ENCODE measurements at places on chromosomes 12 and 14.

DNA sequence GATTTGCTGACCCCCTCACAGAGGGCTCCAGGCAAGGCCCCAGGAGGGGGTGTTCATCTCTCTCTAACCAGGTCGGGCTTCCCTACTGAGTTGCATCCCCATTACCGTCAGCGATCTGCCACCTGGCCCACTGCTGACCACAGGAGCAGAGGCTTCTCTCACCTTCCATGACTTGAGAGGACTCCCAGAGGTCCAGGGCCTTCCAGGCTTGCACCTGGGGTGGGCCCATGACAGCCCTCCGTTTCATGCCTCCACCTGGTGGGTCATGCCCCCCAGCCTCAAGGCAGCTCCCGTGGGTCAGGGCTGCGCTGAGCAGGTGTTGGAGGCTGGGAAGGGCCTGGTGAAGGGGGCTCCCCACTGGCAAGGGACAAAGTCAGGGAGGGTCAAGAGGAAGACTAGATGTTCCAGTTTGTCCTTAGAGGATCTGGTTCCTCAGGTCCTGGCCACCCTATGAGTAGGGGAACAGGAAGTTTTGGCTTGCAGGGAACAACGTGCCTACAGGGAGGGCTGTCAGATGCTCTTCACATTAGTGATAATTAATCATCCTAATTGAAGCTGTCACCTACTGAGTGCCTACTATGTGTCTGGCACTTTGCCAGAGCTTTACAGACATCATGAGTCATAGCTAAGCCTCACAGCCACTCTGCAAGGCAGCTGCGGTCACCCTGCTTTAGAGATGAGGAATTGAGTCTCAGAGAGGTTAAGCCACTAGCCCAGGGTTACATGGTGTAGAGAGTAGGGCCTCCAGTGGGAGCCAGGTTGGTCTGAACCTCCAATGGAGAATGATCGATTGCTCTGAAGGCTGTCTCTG, 13.8 kb downstream of the NFKBIA start:
- ATAC-seq = peak; percentile 67

DNA sequence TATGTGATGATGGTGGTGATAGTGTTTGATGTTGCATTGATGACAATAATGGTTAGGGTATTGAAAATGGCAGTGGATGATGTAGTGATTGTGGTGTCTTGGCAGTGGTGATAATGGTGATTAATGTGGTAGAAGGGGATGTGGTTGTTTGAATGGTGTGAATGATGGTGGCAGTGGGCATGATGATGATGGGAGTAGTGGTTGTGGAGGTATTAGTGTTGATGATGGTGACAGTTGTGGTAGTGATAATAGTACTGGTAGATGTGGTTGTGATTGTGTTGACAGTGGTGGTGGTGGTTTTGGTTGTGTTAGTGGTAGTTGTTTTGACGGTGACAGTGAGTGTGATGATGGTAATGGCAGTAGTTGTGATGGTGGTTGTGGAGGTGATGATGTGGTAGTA, 1049.0 kb downstream of the VRK1 start:
- no peak for ATAC-seq

DNA sequence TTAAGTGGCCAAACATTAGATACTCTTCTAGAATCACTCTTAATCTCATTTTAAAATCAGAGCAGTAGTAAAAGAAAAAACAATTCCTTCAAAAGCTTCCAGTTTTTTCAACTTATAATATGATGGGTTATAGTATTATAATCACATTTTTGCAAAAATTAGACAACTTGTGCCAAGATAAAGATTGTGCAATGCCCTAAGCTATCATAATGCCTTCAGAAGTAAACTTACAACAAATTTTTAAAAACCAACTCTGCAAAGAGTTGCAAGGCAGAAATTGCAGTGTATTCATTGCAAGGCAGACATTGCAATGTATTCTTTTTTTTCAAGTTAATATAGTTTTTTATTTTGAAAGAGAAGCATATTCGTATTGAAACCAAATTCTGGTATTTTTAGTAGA, 47.2 kb upstream of the KITLG start:
- ATAC-seq = no peak

DNA sequence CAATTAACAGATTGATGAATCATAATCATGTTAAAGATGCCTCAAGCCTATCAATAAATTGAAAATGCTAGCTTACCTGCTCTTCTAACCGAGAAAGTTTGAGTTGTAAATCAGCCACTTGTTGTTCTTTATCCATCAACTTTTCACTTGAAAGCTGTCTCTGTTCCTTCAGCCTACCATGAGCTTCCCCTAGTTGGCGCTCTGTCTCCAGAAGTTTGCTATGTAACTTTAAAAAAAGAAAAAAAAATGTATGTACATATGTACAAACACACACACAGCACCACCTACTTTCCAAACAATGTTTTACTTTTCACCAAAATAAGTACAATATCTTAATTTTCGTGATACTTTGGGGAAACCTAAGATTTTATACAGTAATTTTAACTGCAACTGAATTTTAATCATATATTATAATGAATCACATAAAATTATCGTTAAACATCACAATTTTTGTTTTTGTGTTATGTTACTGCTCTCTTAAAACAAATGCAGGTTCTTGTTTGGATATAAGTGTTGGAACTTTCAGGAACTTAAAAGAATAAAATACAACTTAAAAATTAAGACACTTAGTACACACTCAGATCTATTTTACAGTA, 101.2 kb downstream of the EEA1 start:
- no peak for ATAC-seq

GRCh38 chr12:34406996-34407300, 384.7 kb downstream of the ALG10 start:
- no peak for ATAC-seq

DNA sequence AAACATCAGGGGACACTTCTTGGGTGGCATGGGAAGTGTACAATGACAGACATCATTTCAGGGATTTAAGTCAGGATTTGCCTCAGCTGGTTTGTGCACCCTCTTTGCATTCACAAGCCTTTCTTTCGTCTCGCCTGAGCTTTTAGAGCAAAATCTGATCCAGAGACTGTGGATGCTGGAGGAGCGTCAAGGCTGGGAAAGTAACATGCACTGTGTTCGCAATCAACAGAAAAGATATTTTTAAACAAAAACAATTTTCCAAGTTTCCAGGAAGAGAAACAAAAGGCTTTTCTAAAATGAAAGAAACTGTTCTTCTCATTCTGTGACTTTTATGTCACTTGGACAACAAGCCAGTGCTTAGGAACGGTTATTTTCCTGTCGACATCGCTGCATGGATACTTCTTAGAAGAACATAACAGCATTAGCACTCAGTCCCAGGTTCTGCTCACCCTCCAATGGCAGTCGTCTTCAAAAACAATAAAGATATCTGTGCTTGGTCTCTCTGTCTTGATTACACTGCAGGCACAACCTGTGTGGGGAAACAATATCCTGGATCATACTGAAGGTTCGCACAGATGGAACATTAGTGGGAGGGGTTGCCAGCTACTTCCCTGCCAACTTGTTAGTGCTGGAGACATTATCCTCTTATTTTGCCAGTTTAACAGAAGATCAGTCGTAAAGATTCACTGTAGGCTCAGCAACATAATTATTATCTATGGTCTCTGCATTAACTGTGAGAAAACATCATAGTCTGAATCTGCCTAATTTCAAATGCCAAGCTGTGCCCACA, 403.3 kb upstream of the ATP2B1 start:
- no peak for ATAC-seq

DNA sequence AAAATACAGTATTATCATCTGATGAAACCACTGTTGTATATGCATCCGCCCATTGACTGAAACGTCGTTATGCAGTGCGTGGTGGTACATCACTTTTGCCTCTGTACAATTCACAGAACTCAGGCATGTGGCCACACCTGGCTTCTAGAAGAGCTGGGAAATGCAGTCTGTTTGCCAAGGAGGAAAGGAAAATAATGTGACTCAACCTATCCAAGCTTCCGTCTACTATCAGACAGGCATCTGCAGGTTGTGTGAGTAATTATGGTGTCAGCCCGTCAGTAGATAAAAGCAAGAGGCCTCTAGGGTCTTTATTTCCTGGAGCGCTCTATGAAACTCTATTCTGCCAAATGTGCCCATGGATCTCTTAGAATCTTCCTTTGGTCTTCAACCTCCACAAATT, 111.6 kb downstream of the BBS10 start:
- no peak for ATAC-seq

Measured in stimulated activated memory B cell treated with anti-CD40 and anti-IgM and Interleukin-4, amounts not matched to agents 10 μg/mL and 1 μg/mL and 100 μg/mL, for 72 hours (primary cell).